ENCODE measurements at places on chromosomes 12 and 14.

DNA sequence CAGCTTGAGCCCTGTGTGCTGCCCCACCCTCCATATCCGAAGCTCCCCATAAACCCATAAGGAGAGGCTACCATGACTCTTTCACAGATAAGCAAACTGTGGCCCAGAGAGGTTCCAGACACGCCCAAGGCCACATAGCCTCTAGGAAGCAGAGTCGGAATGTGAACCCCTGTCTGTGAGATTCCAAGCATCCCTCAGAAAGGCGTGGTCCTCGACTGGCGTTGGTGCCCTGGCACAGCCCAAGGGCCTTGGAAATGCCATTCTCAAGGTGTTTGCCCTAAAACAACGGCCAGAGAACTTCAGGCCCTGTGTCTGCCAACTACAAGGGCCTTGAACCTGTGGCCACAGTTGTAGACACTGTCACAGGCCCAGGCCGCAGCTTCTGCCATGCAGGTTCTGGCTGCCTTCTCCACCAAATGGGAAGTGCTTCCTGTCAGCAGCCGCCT lies 8.5 kb upstream of the DIO3 start:
- no peak for DNase-seq

- no peak for DNase-seq
Measured at GRCh38 chr12:29232086-29232485, 83.0 kb downstream of the FAR2 start.

DNA sequence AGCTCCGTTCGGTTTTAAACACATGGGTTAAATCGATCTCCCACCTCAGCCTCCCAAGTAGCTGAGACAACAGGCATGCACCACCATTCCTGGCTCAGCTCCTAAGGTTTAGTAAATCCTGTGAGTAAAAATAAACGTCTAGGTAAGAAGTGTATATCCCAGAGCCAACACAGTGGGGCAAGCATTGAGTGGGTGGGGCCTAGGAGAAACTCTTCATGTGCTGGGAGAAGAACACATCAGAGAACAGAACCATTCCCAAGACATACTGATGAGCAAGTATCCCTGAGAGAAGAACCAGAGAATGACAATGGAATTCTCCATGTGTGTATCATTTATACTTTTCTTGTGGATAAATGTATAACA lies 86.3 kb downstream of the SEC23A start:
- no peak for DNase-seq

DNA sequence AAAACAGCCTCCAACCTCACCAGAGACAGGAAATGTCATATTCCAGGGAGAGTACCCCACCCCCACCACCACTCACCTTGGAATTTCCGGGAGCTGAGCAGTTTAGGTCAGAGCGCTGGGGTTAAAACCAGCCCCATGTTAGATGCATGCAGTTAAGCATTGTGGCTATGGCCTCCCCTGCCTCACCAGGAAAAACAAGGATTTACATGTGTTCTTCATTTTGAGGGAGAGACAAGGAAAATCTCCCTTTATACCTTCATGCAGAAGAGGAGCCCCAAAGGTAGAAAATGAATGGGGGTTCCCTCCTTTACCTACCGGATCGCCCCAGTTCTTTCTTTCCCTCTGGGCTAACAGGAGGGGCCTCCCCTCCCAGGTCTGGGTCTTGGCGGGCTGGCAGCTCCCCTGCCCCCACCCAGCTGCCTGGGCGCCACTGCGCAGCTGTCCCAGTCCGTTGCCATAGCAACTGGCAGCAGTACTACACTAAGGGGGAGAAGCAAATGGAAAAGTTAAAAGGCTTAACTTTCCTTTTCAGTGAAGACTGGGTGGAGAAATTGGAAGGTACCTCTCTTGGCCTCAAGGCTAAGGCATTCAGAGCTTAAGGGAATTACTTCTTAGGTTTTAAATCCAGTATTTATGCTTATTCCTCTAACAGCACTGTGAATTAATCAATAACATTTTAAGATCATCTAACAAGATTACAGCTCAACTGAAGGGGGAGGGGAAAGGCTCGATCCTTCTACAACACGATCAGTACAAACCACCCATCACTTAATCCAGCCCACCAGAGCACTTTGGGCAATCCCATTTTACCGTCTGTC lies 20.5 kb downstream of the CBX5 start:
- DNase-seq = no peak

DNA sequence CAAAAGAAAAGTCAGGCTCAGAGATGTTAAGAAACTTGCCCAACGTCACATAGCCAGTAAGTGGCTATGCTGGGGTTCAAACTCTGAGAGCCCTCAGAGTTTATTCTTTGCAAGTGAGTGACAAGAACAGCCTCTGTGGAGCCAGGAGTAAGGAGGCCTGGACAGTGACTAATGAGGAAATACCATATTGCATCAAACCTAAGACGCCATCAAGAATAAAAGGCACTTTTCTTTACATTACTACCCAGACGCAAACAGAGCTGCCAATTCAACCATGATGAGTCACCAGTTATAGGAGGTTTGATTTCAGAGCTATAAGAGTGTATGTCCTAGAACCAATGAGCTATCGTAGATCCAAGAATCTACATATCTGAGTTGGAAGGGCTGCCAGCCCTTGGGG lies 9.4 kb downstream of the TNFRSF1A start:
- no peak for DNase-seq

- DNase-seq = no peak
Measured at GRCh38 chr12:76399040-76399439, 50.8 kb upstream of the BBS10 start.

DNA sequence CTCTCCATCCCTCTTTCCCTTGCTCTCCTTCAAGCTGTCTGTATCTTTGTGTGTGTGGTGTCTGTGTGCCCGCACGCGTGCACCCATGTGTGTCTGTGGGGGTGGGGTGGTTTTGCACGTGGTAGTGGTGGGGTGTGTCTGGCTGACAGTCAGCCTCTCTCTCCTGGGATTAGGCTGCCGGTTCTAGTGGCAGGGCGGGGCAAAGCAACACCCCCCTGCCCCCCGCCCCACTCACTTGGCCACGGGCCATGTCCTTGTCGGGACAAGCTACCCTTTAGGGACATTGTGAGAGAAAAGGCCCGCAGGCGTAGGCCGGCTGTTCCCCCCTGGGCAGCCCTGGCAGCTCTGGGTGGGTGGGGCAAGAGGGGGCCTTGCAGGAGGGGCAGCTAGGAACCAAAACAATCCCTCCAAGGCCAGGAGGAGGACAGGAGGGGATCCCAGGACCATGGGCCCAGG lies 182.6 kb downstream of the ALG10 start:
- no peak for DNase-seq

All from stimulated activated CD8-positive, alpha-beta memory T cell treated with anti-CD3 and anti-CD28 coated beads, Interleukin-12 subunit alpha, Interleukin-12 subunit beta, amount 100 ng/mL, for 4 hours (primary cell).